ENCODE measurements at places on chromosomes 2 and 18.

- DNase-seq = no peak
Observed at GRCh38 chr2:3355951-3356569, 21.6 kb downstream of the EIPR1 start.

DNA sequence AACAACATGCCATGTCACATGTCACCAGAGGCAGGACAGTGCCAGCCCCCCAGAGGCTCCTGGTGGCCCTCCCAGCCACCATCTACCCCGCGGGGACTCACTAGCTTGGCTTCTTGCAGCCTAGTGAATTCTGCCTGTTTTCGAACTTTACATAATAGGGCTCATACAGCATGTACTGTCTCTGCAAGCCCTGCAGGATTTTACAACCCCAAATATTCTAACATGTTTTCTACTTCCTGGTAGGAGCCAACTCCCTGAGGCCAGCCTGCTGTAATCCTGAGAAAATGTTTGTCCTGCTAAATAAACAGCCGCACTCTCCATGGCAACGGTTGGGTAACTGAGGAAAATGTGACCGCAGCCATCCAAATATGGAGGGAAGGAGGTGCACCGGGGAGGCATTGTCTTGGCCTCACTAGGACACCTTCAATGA, 2.7 kb downstream of the PER2 start:
- no peak for DNase-seq

GRCh38 chr2:45261746-45262145, 252.5 kb upstream of the SIX2 start:
- no peak for DNase-seq

DNA sequence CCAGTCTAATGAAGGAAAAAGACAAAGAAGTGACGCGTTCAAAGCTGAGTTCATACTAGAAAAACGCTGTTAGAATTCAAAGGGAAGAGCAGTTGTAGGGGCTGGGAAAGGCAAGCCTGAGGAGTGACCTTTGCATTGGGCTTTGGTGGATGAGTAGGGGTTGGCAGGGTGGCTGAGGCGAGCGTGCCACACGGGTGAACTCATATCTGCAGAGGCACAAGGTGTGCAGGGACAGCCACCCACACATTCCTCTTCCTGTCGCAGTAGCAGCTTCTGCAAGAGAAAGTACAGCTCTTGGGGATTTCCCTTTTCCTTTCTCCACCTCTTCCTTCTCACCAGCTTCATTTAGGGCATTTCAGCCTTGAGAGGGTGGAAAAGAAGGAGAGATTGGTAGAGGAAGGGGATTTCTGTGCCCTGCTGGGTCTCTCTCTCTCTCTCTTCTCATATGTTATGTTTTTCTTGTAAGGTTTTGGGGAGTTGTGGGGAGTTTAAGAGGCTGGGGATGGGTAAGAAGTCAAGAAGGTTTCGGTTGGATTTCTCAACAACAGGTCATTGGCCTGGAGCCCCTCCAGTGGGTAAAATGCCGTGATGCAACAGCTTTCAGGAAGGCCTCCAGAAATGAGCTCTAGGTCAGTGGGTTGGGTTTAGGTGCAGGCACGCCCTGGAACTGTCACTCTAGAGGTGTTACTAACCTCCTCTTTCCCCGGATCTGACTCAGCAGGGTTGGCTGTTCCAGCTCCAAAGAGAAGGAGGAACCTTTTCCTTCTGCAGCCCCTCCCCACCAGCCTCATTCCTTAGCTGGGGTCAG, 40.1 kb downstream of the ODC1 start:
- peak; percentile 14 for DNase-seq

- no peak for DNase-seq
Observed at GRCh38 chr2:1766851-1767811, 22.8 kb upstream of the PXDN start.

DNA sequence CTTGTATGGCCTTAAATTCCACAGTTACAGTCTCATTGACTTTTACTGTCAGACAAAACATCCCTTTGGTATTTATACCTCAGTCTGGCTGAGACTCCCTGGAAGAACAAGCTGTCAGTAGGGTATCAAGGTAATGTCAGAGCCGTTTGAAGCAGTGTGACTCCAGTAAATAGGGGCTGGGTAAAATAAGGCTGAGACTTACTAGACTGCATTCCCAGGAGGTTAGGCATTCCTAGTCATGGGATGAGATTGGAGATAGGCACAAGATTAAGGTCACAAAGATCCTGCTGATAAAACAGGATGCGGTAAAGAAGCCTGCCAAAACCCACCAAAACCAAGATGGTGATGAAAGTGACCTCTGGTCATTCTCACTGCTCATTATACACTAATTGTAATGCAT, 219.5 kb upstream of the SKOR2 start:
- no peak for DNase-seq

- DNase-seq = no peak
Observed at GRCh38 chr2:148817210-148817708, 57.8 kb upstream of the KIF5C start.

GRCh38 chr2:147844697-147845410, at the start of gene ACVR2A:
Gene ACVR2A, plus strand, starts transcription at chr2:147845029. Its CDS starts 124 bp downstream, at chr2:147845153.
- no peak for DNase-seq

DNA sequence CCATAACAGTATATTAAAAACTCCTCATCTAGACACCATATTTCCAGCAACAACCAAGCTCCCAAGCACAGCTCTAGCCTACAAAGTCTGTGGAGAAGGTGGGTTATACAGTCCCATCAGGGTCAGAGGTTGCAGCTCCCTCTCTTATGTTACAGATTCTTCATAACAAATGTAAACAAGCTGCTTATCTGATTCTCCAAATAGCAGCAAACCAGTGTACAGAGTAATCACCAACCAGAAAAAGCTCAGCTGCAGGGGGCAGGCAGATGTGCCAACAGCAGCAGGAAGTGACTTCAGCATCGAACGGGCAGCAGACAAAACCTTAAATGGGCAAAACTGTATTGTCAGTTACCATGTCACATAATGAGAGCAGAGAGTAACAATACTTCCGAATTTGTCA, 52.9 kb upstream of the NABP1 start:
- DNase-seq = peak; percentile 15

DNA sequence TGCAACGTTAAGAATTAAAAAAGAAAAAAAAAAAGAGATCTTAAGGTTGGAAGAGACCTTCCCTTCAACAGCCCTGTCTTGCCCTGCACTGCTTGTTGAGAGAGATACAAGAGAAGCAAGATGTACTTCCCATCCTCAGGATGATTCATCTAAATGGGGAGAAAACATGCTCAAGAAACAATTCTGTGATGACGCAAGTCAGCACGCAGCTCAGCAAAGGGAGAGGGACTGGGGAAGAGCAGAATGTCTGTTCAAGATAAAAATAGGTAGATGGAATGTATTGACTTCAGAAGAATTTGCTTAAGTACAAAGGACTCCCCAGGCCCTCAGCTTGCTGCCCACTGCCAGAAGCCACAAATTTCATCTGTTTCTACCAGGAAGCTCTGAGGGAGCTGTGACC, 198.2 kb upstream of the SPRED2 start:
- no peak for DNase-seq

GRCh38 chr2:25831746-25832449, 46.4 kb downstream of the ASXL2 start:
- DNase-seq = no peak

DNA sequence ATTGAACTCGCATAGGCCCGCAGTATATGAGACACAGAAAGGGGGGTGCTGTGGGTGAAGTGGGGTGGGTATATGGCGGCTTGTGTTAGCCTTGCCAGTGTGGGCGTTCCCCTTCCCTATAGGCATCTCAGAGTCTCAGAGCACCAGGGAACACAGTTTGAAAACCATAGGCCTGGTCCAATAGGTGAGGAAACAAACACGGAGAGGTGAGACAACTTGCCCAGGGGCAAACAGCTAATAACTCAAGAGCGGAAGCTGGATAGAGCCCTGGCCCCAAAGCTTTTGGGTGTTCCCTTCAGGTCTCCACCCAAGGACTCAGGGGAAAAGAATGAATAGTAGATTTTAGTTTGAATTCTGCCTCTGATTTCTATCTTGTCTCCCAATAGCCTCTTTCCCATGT, 7.9 kb downstream of the LIPG start:
- no peak for DNase-seq

- DNase-seq = no peak
Observed at GRCh38 chr2:136990316-136990715, 225.0 kb downstream of the THSD7B start.

- no peak for DNase-seq
Observed at GRCh38 chr2:160469621-160470204, 23.9 kb downstream of the RBMS1 start.

DNA sequence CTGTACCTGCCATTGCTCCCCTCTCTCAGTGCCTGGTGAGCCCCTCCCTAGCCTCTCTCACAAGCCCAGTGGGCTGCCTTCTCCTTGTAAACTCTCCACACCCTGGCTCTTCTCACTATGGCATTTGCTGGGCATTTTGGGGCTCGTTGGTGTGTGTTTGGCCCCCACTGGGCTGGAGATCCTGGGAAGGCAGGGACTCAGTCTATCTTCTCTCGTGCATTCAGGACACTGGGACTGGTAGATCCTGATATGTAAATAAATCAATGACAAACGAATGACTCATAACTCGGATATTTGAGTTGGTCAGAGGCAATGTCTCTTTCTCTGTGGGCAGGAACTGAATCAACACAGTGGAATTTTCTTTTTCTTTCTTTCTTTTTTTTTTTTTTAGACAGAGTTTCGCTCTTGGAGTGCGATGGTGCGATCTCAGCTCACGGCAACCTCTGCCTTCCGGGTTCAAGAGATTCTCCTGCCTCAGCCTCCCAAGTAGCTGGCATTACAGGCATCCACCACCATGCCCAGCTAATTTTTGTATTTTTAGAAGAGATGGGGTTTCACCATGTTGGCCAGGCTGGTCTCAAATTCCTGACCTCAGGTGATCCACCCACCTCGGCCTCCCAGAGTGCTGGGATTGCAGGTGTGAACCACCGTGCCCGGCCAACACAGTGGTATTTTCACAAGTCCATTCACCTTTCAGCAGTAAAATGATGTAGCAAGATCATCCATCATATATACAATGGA, 144.6 kb upstream of the SPRED2 start:
- DNase-seq = no peak

- DNase-seq = no peak
Observed at GRCh38 chr2:47062681-47063537, 92.2 kb downstream of the STPG4 start.

GRCh38 chr2:75560022-75560767, 544 bp downstream of the EVA1A start:
- no peak for DNase-seq

GRCh38 chr2:207487650-207488311, 42.0 kb upstream of the CREB1 start:
- no peak for DNase-seq

DNA sequence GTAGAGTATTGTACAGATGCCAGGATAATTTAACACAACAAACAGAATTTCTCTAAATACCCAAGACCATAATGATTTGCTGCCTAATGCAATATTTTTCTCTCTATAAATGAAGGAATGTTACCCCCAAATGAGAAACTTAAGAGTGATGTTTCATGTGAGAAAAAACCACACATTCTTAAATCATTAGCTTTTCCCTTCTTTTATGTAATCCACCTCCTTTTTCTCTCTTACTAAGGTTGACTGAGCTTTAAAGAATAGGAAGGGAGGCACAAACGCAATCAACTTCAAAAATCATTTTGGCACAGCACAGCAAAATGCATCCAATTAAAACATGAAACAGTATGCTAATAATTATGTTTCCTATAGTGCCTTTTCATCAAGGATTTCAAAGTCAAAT, 698.1 kb upstream of the CDH2 start:
- no peak for DNase-seq

DNA sequence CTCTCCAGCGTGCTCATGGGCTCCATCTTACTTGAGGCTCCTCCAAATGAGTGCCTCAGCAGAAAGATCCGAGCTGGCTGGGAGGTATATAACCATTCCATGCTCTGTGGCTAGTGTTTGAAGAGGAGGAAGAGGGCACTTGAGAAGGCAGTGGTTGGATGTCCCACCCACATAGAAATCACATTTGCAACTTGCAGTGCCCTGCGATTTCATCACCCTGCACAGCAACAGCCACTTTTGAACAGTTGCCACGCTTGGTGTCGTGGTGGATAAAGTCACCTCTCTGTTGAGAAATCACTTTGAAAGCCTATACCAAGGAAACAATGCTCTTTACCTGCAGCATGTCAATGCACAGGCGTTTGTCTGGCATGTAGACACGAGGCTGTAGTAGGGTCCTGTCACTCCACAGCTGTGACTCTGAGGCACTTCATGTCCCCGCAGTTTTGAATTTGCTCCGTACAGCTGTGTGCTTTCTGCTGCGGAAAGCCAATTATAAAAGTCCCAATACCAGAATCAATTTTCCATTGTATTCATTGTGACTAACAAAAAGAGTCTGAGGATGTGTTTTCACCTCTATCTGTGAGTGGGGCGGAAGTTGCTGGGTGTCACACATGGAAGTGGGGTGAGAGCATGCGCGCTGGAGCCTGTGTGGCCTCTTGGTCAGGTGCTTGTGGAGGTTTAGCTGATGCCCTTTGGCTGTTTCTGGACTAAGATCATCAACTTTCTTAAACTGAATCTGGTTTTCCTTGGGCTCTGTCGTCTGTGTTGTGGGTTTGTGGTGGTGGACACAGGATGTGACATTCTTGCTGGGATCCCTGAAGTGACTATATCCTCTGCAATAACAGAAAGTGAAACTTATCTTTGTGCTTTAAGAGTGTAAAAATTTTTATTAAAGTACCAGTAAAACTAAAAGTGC, 2.8 kb downstream of the CNDP2 start:
- DNase-seq = peak; percentile 68

- no peak for DNase-seq
Observed at GRCh38 chr2:54122939-54123338, 7.5 kb downstream of the ACYP2 start.

DNA sequence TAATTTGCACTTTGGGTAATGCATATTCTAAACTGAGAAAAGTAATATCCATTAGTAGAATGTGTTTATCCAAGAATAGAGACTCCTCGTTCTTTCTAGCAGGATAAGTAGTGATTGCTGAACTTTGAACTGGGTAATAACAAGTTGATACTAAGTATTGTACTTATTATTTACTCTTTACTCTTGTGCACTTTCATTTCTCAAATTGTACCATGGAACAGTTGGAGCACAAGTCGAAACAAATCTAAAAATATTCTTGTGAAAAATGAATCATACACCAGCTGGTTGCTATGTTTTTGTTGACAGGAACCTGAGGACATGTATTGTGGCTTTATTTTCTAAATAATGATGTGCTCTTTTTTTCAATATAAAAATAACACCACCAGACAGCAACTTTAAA, 111.9 kb downstream of the RGPD3 start:
- DNase-seq = no peak

DNA sequence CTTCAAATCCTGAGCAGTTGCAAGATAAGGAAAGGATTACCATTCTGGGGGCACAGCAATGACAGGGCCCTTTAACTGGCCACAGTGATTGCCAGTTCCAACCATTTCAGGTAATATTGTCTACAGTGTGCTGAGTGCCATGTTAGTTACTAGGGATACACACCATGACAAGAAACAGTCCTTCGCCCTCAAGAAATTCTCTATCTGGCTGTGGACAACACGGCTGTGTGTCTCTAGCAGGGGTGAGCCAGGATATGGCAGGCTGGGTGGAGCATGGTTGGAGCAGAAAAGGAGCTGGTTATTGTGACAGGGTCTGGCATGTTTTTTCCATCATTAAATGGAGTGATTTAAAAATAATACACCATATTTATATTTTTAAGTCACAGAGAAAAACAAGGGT, 31.0 kb downstream of the TSPYL6 start:
- no peak for DNase-seq
